ENCODE measurements at places on chromosomes 11 and 22.

GRCh38 chr11:61925736-61926135, 8.4 kb upstream of the RAB3IL1 start:
- no peak for DNase-seq

- no peak for DNase-seq
These were observed 563 bp upstream of the ENDOD1 start for GRCh38 chr11:95088946-95089619.

- DNase-seq = peak; percentile 75
These were observed 5.0 kb upstream of the SERHL2 start for GRCh38 chr22:42548597-42549330.

- DNase-seq = no peak
These were observed 53.5 kb upstream of the SLC25A1 start for GRCh38 chr22:19231986-19232385.

All from endodermal cell (in vitro differentiated cells).